ENCODE measurements at places on chromosomes 12 and 14. TPM values are rescaled to one million over a fixed set of nuclear protein-coding genes. Genes with fewer than 3 reads are reported as not detected.

GRCh38 chr12:565161-565560, 98.1 kb downstream of the NINJ2 start:
- no peak for DNase-seq

DNA sequence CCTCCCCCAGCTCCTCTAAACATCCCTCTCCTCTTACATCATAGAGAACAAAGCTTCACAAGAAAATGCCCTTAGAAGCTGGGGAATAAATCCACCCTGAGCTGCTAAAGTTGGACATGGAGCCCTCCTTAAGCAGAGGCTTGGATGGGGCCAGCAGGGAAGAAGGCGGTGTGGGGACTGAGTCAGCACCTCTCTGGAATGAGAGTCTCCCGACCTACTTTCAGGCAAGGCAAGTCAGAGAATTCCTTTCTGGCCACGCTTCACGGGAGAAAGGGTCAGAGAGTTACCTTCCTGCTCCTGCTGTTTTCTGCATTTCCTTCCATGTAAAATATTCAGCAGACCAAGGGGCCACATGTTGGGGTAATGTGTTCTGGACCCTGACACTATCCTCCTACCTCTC, 113.3 kb upstream of the PRB2 start:
- DNase-seq: no peak

- peak; percentile 63 for DNase-seq
Observed at GRCh38 chr14:21734457-21735074, 60.9 kb upstream of the OR4E1 start.

- DNase-seq: no peak
Observed at GRCh38 chr12:91091916-91092715, 19.2 kb downstream of the LUM start.

- DNase-seq: peak; percentile 31
Observed at GRCh38 chr14:105167303-105168092, 1.1 kb downstream of the JAG2 start.

DNA sequence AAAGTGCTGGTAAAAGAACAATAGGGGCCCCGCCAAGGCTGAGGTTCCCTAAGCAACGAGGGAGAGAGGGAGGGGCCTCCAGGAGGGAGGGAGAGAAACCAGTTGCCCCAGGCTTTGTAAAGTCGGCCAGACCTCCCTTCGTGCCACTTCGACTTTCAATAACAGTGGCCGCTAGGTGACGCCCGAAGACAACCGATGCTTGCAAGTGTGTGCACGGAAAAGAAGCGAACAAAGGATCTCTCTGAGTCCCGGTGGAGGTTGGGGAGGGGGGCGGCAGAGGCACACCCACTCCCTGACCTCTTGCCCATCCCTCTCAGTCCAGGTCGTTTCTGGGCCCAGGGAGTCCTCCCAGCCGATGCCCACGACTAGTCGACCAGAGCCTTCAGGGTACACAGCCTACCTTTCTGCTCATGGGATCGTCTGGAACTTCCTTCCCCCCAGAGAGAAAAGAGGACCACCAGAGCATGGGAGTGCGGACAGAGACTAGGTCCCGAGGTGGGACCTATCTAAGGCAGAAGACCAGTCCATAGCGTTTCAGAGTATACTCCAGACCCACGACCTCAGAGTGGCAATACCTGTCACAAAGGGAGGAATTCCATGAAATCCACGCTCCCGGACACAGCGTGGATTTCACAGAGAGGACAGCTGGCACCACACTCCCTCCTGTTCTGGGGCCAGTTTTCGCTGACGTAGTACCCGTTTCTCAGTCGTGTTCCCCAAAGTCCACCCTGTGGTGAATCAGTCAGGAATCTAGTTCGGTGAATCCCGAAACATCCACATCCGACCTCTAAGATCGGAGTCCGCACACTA, 262.7 kb upstream of the ALG10B start:
- DNase-seq: no peak

DNA sequence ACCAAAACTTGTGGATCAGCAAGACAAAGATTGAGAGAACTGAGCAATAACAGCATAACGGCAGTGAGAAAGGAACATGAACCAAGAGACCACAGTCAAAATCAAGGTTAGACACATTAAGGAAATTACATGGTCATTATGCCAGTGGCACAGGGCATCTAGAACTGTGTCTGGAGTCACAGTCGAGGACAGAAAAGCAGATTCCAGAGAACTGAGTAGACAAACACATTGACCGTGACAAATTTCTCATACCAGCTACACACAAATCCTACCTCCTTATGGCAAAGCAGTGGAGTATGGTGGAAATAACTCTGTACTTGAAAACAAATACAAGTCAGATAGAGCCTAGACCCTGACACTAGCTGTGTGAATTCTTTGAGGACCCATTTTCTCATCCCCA, 367.3 kb downstream of the DUSP6 start:
- DNase-seq: no peak

PMEL gene
- 1.5 TPM for polyA plus RNA-seq
